ENCODE measurements at places on chromosomes 16 and 17.

DNA sequence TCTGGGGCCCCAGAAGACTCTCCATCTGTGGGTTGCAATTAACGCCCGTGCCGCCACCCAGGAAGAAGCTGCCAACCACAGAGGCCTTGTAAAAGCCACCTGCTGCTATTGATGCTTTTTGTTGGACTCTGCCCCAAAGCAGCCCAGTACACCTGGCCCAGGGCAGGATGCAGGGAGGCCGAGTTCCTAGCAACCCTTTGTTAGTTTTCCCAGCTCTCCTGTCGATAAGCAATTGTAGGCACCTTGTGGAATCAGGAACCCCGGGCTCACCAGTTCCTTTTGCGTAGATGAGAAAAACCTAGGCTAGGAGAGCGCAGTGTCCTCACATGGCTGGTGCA, 103.3 kb downstream of the ABCC6 start:
- DNase-seq = no peak

GRCh38 chr16:450785-451512, 25.5 kb downstream of the RAB11FIP3 start:
- DNase-seq = no peak

DNA sequence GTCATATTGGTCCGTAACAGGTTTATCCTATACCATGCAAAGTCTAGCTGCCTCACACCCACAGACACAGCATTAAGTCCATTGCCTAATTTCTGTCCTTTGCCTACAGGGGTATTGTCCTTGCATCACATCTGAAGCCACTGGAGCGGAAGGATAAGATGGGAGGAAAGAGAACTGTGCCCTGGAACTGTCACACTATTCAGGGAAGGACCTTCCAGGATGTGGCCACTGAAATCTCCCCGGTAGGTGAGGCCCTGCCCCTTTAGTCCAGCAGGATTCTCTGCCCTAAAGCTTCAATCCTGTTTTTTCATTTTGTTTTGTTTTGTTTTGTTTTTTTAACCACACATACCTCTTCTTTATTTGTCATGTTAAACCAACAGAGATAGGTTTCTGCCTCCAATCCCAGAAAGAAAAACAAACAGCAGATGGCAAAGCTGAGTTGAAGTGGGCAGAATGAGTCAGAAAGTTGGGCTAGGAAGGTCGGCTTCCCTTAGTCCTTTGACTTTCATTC, 2.2 kb upstream of the EFTUD2 start:
- DNase-seq = no peak

- DNase-seq = no peak
Observed at GRCh38 chr16:49112754-49113153, 168.9 kb downstream of the CBLN1 start.

DNA sequence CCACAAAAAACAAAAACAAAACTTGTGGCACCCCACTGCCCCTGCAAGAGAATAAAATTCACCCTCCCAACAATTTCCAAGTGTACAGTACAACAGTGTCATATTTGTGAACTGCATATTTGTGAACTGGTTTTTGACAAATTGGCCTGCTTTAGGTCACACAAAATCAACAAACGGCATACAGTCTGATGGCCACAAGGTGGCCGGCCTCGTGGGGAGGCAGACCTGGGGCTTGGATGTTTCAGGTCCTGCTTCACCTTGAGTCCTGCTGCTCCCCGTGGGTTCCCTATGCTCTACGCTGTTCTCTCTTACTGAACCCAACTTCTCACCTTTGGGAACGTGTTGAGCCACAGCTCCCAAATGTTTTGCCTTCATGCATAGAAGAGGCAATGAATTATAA, 102.2 kb downstream of the CDK5R1 start:
- DNase-seq = no peak

DNA sequence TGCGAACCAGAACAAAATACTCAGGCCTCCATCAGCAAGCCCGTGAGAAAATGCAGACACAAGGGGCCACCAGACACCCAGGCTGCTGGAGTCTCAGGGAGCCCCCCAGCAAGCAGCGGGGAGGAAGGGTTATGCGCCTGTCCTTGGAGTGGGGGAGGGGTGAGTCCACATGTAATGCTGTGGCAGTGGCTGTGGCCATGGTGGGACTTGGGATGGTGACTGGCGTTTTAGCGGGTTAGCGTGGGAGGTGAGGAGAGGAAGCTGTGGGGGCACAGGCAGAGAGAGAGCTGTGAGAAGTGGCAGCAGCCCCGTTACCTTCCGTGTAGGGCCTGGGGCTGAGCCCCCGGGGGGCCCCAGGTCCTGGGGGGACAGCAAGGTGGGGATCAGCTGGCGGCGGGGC, 58.3 kb downstream of the SRCIN1 start:
- no peak for DNase-seq
